Thymus (tissue), 14 donors: ENCODE measurements at places on chromosomes 16 and 17. TPM values are rescaled to one million over a fixed set of nuclear protein-coding genes. Genes with fewer than 3 reads are reported as not detected.

Gene TUBB3
- polyA plus RNA-seq, result 10.6 TPM

GRCh38 chr17:45050481-45051059 is 862 bp downstream of the DCAKD start:
- peak; percentile 62 for DNase-seq

DNA sequence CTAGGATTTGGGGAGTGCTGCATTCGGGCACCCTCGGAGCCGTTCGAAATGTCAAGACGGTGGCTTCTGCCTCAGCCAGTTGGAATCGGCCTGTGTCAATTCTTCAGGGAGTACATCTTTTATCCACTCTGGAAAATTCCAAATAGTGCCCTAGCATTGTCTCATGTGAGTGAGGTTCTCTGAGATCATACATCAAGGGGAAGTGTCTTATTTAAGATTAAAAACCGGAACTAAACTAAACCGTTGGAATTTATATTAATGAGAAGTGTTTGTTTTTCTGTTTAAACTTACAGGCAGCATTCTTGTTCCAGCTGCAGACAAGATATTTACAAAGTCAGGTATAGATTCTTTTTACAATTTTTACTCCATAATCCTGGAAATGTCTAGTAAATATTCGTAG is 56.8 kb downstream of the SLC47A1 start:
- DNase-seq, result no peak

GRCh38 chr16:76946879-76947278 is 244.1 kb upstream of the MON1B start:
- no peak for DNase-seq
